ENCODE measurements at places on chromosomes 12 and 14.
A peak's percentile ranks its signal among the peaks of the same experiment; 100 is the strongest.

DNA sequence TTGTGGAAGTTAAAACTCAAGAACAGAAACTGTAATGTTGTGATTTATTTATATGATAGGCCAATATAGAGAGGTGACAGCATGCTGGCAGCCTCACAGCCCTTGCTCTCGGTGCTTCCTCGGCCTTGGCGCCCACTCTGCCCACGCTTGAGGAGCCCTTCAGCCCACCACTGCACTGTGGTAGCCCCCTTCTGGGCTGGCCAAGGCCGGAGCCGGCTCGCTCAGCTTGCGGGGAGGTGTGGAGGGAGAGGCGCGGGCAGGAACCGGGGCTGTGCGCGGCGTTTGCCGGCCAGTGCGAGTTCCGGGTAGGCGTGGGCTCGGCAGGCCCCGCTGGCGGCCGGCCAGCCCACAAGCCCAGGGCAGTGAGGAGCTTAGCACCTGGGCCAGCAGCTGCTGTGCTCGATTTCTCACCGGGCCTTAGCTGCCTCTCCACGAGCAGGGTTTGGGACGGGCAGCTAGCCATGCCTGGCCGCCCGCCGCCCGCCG, 65.8 kb upstream of the SLC8A3 start:
- peak; percentile 68 for DNase-seq

- DNase-seq, result no peak
Observed at GRCh38 chr14:100791995-100792394, 33.9 kb upstream of the MEG3 start.

GRCh38 chr12:18716236-18716635, 21.6 kb downstream of the PLCZ1 start:
- DNase-seq, result no peak

DNA sequence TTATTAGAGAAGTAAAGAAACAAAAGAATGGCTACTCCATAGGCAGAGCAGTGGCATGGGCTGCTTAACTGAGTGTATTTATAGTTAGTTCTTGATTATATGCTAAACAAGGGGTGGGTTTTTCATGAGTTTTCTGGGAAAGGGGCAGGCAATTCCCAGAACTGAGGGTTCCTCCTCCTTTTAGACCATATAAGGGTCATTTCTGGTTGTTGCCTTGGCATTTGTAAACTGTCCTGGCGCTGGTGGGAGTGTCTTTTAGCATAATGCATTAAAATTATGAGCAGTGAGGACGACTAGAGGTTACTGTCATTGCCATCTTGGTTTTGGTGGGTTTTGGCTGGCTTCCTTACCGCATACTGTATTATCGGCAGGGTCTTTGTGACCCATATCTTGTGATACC, 40.1 kb downstream of the CCDC60 start:
- no peak for DNase-seq

GRCh38 chr12:104792570-104792969, 165.5 kb downstream of the SLC41A2 start:
- DNase-seq, result peak; percentile 65

DNA sequence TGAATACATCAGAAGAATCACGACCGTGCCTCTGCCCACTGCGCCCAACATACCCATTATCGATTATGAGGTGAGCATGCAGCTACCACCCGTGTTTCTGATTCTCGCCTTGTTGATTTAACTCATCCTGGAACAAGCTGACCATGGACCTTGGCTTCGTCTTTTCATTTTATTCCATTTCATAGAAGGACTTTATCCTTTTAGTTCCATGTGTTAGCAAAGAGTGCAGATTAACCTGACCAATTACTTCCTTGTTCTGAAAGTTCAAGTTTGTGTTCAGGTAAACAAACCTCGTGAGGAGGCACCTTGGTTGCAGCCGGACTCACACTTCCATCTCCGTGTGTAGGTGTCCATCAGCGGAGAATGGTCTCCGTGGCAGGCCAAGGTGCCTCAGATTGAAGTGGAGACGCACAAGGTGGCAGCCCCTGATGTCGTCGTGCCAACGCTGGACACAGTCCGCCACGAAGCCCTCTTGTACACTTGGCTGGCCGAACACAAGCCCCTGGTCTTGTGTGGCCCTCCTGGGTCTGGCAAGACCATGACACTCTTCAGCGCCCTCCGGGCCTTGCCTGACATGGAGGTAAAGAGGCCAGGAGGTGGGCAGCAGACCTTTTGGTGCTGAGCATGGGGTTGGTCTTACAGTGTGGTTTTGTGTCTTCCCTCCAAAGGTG, 52.2 kb downstream of the DYNC1H1 start:
- no peak for DNase-seq

DNA sequence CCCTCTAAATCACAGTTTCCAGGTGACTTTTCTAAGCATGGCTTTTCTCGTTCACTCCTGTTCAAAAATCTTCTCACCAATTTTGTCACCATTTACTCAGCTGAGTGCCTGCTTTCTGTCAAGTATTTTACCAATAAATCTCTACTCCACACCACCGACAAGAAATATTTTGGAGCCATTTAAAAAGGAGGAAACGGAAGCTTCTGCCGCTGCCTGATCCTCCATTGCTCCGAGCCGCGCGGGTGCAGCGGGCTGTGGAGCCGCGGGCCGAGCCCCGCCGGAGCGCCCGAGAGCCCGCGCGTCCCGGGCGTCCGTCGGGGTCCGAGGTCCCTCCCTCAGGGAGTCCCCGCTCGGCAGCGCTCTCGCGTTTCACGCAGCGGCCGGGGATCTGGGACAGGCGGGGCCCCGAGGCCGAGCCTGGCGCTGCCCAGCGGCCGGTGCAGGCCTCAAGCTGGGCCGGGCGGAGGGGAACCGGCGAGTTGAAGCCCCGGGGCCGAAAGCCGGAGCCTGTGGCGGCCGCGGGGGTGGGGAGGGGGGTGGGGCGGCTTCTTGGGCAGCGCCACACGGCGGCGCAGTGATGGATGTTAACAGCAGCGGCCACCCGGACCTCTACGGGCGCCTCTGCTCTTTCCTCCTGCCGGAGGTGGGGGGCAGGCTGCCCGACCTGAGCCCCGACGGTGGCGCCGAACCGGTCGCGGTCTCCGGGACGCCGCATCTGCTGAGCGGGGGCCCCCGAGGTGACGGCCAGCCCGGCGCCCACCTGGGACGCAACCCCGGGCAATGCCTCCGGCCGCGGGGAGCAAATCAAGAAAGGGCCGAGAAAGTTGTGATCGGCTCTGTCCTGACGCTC, 1.1 kb upstream of the HEBP1 start:
- DNase-seq, result peak; percentile 62

DNA sequence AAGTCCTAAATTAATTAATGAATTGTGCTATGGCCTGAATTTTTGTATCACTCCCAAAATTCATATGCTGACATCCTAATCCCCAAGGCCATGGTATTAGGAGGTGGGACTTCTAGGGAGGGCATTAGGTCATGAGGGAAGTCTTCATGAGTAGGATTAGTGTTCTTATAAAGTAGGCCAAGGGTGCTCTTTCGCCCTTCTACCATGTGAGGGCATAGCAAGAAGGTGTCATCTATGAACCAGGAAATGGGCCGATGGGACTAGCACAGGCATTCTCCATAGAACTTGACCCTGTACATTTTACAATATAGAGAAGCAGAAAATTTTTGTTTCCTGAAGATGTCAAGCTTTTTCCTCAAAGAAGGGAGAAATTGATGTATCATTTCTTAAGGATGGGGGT, 12.5 kb downstream of the SYT10 start:
- DNase-seq, result peak; percentile 71

GRCh38 chr12:32881107-32881506, 15.5 kb downstream of the PKP2 start:
- DNase-seq, result no peak

DNA sequence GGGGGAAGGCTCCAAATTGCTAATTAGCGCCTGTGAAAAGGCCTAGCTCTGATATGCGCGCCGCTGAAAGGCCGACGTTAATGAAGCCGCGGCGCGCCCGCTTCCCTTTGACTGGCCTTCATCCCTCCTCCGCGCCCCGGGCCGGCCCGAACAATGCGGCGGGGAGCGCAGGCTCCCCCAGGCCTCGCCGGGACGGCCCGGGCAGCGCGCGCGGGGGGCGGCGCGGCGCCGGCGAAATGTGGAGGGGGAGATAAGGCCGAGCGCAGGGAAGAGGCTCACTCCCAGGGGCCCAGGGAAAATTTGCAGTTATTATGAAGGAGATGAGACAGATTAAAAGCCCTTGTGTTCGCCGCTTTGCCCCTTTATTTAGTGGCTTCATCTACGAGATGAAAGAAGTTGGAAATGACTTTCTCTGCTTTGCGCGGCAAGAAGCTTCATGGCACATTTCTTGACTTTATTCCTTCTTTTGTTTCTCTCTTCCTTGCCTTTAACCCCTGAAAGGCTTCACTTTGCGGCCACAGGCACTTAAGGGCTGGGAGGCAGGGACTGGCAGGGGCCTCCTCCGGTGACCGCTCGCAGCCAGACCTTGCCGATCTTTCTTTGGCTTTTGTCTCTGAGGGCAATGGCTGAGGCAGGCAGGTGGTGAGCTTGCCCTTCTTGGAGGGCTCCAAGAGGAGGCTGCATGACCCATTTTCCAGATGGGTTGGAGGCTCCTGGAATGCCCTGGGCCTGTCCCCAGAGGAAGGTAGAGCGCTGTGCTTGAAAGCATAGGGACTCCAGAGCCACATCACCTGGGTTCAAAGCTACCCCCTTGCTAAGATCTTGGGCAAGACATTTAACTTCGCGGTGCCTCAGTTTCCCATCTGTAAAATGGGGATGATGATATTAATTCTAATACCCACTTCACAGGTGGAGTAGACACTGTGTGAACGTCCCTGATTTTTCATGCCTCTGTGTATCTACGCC, 12.7 kb upstream of the GPATCH2L start:
- DNase-seq, result no peak

DNA sequence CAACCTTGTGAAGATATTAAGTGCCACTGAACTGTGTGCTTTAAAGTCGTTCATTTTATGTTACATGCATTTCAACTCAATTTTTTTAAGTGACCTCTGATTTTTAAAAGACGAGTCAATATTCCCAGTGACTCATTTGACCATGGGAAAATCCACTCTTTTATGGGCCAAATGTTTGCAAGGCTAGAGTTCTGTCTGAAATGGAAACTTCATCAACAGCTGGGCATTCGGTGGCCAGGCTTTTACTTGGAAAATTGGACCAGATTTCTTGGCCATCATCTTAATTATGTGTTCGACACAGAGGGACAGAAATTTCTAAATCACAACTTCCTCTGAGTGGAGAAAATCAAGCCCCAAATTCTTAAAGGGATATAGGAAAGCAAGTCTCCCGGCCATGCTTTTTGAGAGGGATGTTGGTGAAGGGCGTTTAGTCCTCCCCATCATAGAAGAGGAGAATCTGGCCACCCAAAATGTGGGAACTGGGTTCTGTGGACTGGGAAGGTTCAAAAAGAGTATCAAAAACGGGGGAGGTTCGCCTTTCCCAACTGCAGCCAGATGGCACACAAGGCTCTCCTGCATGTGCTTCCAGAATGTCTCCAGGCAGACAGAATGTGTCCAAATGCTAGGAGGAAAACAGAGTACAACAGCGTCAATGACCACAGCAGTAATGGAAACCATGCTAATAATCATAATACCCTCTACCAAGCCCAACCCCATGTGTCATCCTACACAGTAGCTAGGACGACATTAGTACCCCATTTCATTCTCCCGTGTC, 40.9 kb upstream of the FZD10 start:
- no peak for DNase-seq

DNA sequence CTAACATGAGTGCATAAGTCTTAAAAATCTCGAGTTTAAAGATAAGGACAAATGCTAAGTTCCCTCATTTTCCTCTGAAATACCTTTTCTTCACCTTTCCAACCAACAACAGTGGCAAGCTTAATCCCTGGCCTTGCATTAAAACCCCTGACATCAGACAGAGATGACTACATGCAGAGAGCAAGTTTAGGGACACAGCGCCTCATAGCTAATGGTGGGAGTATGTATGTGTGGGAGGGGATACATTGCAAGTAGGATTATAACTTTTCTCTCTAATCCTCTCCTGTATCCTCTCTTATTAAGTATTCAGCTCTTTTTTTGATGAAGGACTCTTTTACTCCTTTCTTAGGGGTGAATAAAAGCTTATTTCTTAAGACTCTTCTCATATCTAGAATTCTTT, 547.1 kb downstream of the CCER1 start:
- DNase-seq, result peak; percentile 7

DNA sequence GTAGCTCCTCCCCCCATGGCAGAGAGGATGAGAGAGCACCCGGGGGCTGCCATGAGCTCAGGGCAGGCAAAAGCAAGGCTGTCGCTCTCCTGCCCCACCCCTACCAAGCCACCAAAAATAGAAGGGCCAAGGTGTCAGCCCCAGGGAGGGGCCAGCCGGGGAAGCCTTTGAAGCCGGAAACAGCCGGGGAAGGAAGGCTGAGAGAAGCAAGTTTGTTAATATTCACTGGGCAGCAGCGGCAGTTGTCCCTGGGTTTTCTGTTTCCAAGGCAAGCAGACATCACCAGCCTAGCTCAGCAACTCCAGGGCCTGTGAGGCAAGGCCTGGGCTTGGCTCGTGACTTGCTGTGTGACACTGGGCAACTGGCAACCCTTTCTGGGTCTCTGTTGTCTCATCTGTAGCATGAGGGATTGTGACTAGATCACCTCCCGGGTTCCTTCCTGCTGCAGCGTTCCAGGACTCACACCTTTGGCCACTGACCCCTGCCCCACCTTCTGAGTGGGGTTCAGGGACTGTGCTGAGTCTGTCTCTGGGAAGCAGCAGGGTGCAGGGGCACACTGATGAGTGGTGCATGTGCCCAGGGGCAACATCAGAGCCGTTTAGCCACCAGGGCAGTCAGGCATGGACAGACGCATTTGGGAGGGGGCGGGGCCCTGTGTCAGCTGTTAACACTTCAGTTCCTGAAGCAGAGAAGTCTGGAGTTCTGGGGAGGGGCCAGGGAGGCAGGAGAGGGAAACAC, 24.3 kb downstream of the SYNDIG1L start:
- DNase-seq, result no peak

DNA sequence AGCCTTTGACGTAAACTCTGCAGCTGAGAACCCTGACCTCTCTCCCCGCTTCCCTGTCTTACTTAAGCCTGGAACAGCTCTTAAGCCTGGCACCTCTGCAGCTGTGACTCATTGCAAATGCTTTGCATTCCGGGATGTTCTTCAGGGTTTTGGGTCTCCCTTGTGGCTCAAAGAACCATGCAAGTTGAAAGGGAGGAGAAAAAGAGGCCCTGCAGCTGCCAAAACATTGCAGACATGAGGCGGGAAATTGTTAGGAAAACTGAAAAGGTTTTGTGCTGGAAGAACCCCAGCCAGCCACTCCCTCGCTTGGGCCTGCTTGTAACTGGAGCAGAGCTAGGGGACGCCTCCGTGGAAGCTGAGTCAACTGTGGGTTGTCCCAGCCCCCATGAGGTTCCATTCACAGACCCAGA, 60.2 kb upstream of the FERMT2 start:
- DNase-seq, result peak; percentile 15

DNA sequence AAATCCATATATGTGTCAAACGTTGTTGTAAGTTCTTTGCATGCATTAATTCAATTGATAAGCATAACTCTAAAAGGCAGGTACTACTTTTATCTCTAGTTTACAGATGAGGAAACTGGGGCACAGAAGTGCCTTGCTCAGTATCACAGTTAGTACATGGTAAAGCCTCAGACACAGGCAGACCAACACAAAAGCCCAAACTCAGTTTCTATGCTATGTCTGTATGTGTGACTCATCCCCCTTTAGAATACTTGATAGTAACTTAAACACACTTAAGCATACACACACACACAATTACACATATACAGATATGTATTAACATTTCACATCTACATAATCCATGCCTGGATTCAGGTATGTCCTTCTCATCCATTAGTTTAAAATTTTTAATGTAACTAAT, 88.0 kb downstream of the EPS8 start:
- no peak for DNase-seq
